ENCODE measurements at places on chromosomes 16 and 17.

- DNase-seq = no peak
Observed at GRCh38 chr17:46972346-46972745, 6.7 kb downstream of the RPRML start.

DNA sequence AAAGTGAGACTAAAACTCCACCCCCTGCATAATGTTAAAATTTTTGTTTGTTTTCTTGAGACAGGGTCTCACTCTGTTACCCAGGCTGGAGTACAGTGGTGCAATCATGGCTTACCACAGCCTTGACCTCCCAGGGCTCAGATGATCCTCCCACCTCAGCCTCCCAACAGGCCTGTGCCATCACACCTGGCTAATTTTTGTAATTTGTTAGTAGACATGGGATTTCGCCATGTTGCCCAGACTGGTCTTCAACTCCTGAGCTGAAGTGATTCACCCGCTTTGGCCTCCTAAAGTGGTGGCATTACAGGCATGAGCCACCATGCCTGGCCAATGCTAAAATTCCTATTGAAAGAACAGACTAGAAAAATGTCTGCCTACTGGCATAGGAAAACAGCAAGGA is 103.8 kb downstream of the TRIM37 start:
- DNase-seq = no peak

DNA sequence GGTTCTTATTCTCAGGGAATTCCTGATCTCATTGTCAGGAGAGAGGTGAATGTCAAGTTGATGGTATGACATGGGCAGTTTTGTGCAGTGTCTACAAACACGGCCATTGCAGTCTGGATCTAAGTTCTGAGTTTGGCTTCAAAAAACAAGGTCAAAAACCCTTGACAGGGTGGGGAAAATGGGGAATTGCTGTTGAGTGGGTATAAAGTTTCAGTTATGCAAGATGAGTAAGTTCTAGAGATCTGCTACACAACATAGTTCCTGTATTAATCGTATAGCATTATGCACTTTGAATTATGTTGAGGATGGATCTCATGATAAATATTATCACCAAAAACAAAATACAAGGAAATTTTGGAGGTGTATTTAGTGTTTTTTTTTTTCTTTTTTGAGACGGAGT is 36.6 kb upstream of the CARMIL2 start:
- DNase-seq = no peak

DNA sequence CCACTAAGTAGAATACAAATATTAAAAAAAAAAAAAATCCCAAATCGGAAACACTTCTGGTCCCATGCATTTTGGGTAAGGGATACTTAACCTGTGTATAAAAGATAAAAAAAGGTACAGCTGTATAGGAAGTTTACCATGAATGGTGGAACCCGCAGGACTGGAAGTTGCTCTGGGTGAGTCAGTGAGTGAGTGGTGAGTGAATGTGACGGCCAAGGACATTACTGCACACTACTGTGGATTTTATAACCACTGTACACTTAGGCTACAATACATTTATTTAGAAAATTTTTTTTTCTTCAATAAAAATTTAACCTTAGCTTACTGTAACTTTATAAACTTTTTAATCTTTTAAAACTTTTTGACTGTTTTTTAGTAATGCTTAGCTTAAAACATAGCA is 71.3 kb upstream of the BCAR1 start:
- no peak for DNase-seq
